ENCODE measurements at places on chromosomes 16 and 17. TPM values are rescaled to one million over a fixed set of nuclear protein-coding genes. Genes with fewer than 3 reads are reported as not detected.

GPR139 gene
- total RNA-seq, result not detected

SGCA gene
- not detected for total RNA-seq

CNGB1 gene
- total RNA-seq, result not detected

DNA sequence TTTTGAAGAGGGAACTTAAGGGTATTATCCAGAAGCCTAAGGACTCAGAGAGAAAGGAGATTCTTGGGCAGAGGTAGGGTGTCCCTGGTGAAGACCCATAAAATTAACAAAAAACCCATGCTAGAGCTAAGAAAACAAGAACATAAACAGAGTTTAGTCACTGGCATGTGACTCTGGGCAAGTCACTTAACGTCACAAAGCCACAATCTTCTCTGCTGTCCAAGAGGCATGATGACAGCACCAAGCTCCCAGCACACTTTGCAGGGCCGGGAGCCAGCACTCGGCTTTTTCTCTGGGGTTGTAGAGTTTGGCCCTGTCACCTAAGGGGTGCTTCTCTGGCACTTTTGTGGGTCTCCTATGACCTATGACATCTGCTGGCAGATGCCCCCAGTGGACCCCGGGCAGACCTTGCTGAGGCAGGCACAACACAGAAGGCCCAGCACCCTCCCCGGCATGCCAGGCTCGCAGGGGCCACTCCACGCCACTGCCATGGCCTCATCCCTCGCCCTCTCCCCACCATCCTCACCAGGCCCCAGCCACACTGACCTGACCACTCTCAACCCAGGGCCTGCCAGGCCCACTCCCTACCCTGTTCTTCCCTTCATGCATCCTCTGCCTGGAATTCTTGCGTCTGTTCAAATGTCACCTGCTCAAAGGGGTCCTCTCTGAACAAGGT is 69.8 kb downstream of the DYNLRB2 start:
- H3K36me3 ChIP-seq, result no peaks in the 10 kb centered on the region
- no peak overlapping the region for H3K27ac ChIP-seq
- no peaks in the 10 kb centered on the region for H3K27me3 ChIP-seq
- DNase-seq, result no peak
- H3K4me1 ChIP-seq, result no peaks in the 10 kb centered on the region

GRCh38 chr17:63293323-63294075 is 152.6 kb downstream of the CYB561 start:
- H3K4me1 ChIP-seq, result no peaks in the 10 kb centered on the region
- no peak overlapping the region for H3K4me3 ChIP-seq
- no peaks in the 10 kb centered on the region for H3K27me3 ChIP-seq
